CD4-positive, alpha-beta T cell (primary cell): ENCODE measurements at places on chromosomes 2 and 18. TPM values are rescaled to one million over a fixed set of nuclear protein-coding genes. Genes with fewer than 3 reads are reported as not detected.

DNA sequence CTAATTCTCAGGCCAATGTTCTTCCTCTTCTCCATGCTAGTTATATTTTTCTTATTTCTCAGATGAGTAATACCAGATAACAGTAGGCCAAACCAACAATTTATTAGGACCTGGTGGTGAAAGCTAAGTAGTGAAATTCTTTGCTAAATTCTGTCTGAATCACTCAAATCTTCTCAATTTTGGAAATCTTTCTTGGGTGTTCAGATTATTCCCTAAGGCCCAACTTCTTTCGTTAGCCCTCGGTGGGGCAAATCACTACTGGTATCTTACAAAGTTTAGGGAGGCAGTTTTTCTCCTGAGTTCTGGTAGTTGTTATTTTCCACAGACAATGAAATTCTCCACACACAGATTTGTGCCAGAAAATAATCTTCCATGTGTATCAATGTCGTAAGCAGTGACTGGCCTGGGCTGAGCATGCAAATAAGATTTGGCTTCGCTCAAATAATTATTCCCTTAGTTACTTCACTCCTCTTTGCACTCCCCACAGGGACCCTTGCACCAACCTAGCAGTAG lies 443.5 kb upstream of the SLC14A2 start:
- no peaks in the 10 kb centered on the region for H3K27me3 ChIP-seq
- H3K27ac ChIP-seq, result no peak overlapping the region
- H3K4me1 ChIP-seq, result no peaks in the 10 kb centered on the region
- no peak for DNase-seq
- H3K36me3 ChIP-seq, result no peaks in the 10 kb centered on the region
- no peak overlapping the region for H3K4me3 ChIP-seq

GRCh38 chr18:39453882-39454281 lies 1888.3 kb upstream of the CELF4 start:
- no peaks in the 10 kb centered on the region for H3K36me3 ChIP-seq
- H3K27ac ChIP-seq, result no peak overlapping the region
- no peak overlapping the region for H3K4me3 ChIP-seq
- no peak for DNase-seq
- H3K27me3 ChIP-seq, result no peaks in the 10 kb centered on the region

COX7A2L gene
- 57.3 TPM for total RNA-seq

DNA sequence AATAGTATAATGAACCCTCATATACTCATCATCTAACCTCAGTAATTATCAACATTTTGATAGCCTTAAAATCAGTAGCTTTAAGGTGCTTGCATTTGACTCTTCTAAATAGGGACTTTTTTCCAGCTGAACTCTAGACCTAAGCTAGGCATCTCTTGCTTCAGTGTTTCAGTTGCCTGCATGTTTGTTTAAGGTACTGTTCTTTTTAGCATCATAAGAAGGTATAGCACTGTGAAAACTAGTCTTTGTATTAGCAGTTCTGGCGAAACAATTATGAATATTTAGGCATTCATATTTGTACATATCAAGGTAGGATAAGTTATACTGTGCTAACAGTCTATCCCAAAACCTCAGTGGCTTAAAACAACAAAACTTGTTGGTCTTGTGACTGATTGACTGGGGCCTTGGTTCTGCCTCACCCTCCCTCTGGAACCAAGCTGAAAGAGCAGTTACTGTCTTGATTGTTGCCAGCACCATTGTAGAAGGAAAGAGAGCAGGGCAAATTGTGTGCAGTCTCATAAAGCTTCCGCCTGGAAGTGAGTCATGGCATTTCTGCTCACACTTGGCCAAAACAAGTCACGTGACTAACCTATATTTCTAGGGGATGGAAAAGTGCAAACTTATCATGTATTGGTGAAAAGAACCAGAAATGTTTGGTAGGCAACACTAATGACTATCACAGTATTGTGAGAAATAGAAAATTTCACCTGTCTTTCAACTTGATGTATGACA lies 24.3 kb downstream of the GALNT1 start:
- no peaks in the 10 kb centered on the region for H3K36me3 ChIP-seq
- H3K4me1 ChIP-seq, result no peaks in the 10 kb centered on the region
- no peak overlapping the region for H3K27ac ChIP-seq
- no peak for DNase-seq

TUBA4B gene
- not detected for total RNA-seq

DNA sequence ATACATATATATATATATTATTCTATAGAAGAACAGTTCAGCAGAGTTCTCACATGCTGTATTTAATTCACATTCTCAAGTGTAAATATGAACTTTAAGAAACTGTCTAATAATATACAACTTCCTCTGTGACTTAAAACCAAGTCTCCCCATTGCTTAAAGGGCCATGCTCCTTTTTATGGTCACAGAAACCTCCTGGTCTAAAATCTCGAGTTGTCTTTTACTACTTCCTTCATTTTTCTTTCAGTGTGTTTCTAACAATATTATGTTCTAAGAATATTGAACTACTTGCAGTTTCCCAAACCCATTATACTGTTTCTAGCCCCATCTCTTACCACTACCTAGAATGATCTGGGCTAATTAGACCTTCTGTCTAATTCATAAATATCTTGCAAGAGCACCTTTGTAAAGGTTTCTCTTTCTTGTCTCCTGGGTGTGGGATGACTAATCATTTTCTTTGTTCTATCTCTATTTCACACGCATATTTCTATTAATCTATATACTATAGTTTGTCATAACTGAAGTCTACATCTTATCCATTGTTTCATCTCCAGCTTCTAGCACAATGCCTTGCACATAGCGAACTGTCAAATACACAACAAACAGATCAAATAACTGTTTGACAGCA lies 48.8 kb downstream of the ERBB4 start:
- no peak for DNase-seq
- H3K4me3 ChIP-seq, result no peak overlapping the region
- no peaks in the 10 kb centered on the region for H3K36me3 ChIP-seq
- H3K4me1 ChIP-seq, result no peaks in the 10 kb centered on the region
- no peaks in the 10 kb centered on the region for H3K27me3 ChIP-seq
- no peak overlapping the region for H3K27ac ChIP-seq

GRCh38 chr2:227460070-227460485 lies 11.9 kb upstream of the AGFG1 start:
- no peaks in the 10 kb centered on the region for H3K36me3 ChIP-seq
- H3K4me1 ChIP-seq, result peaks cover 43% of the 10 kb centered on the region
- H3K4me3 ChIP-seq, result no peak overlapping the region
- peak; percentile 41 for DNase-seq
